ENCODE measurements at places on chromosomes 5 and 9.

- DNase-seq, result no peak
Measured at GRCh38 chr5:132653716-132654115, 4.3 kb upstream of the IL13 start.

DNA sequence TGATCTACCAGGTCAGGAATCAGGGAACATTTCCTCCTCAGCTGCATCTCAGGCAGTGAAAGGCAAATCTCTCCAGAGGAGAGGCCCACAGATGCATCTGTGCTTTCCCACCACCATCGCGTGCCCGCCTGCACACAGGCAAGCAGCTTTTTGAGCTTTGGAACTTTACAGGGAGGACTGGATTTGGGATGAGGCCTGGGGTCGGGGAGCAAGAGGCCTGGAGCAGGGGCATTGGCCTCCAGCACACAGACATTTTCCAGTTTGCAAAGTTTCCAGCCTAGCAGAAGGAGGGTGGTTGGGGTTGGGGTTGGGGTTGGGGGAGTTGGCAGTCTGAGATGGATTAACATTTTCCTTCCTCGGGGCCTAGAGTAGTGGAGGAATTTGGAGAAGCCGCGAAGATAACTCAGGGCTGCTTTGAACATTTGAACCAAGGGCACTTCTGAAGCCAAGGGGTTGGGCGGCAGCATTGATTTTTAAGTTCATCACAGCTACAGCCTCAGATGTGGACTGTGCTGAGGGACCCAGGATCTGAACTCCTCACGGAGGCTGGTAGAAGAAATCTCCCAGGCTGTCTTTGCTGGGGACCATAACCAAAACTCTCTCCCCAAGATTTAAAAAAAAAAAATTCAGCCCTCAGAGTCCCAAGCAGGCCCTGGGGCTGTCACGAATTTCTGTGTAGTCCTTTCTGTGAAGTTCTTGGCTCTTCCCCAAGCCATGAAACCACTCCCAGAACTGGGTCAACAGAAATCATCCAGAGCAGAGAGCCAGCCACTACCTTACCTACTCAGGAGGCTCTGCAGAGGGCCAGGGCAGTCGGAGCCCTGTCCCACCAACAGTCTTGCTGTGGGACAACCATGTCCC is 25.6 kb downstream of the C5orf15 start:
- DNase-seq, result no peak

GRCh38 chr5:156164306-156164705 is 162.7 kb upstream of the SGCD start:
- no peak for DNase-seq

DNA sequence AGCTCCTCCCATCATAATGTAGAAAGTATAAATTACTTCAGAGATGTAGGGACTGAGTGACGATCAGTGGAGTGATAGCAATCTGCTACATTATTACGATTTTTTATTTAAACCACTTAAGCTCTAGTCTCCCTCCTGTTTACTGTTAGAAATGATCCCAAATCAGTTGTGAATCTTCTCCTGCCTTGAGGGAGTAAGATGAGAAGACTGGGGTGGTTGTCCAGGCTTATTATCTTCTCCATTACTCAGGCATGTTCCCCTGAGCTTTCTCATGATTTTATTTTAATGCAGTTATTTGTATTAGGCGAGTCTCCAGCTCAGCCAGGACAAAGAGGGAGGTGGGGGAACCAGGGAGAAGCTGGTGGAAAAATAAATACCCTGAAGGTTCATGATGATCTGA is 48.2 kb upstream of the CTNNA1 start:
- no peak for DNase-seq

DNA sequence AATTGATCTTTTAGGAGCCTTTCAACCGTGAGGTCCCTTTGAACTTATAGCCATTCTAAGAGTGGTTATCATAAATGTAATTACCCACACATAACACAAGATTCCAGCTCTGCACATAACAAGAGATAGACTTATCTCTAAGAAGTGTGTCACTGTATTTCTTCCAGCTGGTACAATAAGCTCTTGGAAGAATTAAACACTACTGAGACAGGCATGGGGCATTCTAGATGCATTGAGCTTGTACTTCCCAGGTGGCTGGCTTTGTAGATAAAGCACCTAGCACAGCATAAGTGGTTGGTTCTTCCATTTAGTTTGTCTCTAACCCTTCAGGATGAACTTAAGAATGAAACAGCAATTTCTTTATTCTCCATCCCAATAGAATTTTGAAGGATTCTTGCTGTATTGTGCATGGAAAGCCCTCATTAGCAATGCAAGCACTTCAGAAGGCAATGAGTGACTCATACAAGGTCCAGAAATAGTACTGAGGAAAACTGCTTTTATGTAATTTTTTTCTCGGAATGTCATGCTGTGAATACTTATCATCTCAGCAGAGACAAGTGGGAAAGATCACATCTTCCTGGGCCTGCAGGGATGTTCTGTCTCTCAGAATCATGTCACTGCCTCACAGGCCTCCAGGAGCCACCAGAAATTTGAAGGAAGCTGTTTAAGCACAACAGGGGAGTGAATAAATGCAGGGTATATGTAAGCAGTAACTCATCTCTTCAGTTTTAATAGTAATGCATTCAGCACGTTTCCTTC is 91.1 kb upstream of the CD180 start:
- DNase-seq, result no peak

DNA sequence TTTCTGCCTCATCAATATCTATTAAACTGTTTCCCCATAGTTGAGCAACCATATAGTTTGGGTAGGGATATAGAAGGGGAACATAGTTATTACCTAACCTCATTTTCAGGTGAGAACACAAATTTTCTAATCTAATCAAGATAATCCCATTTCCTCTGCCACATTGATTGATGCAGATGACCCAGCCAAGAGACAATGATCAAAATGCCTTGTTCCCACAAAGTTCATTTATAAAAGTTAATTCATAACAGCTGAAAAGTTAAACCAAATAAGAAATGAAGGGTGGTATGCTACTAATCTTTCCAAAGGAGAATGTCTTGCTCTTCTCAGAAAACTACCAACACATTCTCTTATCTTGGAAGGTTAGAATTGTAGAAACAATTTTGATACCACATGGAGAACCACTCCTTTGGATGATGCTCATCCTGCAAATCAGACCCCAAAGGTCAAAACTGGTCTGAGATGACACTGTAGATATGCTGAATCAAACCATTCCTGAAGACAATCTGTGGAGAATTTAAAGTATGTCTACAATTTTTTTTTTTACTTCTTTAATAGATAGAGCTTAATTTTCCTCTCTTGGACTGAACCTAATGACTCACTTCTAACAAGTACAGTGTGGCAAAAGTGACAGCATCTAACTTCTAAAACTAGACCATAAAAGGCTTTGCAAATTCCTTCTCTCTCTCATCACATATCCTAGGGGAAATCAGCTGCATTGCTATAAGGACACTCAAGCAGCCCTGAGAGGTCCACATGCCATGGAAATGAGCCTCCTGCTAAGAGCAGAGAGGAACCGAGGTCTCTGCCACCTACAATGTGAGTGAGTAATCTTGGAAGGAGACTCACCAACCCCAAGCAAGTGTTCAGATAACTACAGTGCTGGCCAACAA is 586.7 kb upstream of the TUSC1 start:
- DNase-seq, result no peak

DNA sequence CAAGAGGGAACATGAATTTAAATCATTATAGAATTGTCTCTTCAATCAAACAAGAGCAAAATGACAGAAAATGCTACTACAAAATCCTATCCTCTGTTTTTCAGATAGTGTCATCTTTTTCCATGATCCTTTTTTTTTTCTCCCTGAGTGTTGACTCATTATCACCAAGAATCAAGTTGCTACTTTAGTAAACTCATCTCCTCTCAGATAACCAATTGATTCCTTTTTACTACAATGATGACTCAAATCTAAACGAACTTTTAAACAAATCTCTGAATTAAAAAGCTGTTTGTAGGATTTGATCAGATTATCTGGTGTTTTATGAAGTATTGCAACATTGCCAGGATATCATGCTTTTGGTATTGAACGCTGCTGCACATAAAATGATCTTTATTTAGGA is 23.9 kb upstream of the IL7R start:
- no peak for DNase-seq

- DNase-seq, result no peak
Measured at GRCh38 chr9:15222313-15222712, 84.7 kb downstream of the TTC39B start.

Data from right lobe of liver (tissue), 6 donors.